ENCODE measurements at places on chromosomes 6 and 20. TPM values are rescaled to one million over a fixed set of nuclear protein-coding genes. Genes with fewer than 3 reads are reported as not detected.

DNA sequence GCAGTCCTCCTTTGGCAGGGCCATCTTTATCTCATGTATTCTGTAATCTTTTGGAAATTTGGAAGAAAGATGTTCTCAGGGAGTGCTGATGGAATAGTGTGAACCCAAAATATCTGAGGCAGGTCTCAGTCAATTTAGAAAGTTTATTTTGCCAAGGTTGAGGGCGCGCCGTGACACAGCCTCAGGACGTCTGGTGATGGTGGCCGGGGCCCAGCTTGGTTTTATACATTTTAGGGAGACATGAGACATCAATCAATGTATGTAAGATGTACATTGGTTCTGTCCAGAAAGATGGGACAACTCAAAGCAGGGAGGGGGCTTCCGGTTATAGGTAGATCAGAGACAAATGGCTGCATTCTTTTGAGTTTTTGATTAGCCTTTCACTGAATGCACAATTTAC, 89.8 kb downstream of the ERMARD start:
- no peak for DNase-seq

EYS gene
- total RNA-seq: 3.0 TPM

MACROD2 gene
- 6.7 TPM for total RNA-seq

DNA sequence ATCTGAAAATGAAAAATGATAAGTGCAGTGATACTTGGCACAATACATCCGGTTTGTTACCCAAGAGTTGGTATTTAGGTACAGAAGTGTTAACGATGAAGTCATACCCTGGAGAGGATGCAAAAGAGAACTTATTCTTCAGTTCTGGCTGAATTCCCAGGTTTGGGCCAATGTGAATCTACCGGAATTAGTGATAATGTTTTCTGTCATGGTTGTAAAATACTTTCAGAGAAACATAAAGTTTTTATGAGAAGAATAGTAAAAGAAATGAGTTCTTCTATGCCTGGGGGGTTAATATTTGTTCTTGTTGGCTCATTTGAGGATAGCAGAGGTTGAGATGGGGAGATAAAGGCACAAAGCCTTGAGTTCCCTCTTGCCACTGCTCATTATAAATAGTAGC, 509.9 kb upstream of the POU3F2 start:
- DNase-seq: no peak

GRCh38 chr20:48613926-48614325, 213.9 kb downstream of the PREX1 start:
- DNase-seq: no peak

GRCh38 chr6:17505062-17505476, 95.0 kb upstream of the FAM8A1 start:
- no peak for DNase-seq

DNA sequence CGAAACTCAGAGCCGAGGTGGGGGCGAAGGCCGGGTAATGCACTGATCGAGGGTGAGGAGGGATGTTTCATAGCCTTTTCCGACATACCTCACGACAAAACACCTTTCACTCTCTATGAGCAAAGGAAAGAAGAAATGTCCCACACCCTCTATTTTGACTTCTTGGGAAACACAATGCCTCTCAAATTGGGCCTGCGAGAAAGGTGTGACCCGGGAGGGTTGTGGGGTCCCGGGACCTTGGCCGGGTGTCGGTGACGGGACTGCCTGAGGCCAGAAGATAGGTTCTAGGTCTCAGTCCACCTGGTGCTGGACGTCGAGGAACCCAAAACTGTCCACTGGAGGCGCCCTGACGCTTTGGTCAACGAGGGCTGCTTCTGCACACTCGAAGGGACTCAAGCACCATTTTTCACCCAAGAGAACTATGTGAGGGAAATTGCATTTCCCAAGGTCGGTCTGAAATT, 41.1 kb upstream of the OSTM1 start:
- no peak for DNase-seq

DNA sequence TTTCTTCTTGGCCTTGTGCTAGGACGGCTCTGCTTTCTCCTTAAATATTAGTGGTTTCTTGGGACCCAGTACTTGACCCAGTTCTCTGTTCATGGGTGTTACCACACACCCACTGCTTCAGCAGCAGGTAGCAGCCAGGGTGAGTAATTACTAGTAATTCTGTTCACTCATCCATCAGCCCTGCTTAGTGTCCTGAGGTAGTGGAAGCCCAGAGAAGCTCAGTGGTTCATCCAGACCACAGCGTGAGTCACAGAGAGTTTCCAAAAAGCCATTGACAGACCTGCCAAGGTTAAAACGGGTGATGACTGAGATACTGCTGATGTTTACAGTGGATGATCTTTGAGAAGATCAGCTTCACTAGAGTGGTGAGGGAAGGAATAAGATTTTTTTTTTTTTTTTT, 51.7 kb upstream of the HINT3 start:
- DNase-seq: no peak

DNA sequence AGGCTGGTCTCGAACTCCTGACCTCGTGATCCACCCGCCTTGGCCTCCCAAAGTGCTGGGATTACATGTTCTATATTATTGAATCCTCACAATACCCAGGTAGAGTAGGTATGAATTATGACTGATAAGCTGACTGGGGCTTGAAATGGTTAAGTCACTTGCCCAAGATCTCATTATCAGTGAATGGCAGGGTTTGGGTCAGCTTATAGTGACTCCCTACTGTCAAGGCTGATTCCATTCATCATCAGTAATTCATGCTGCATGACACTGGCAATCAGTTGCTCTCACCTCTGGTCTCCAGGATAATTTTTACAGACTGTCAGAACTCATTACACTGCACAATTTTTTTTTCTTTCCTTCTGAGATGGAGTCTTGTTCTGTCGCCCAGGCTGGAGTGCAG, 127.6 kb downstream of the KIF13A start:
- no peak for DNase-seq

WRNIP1 gene
- 41.2 TPM for total RNA-seq

DNA sequence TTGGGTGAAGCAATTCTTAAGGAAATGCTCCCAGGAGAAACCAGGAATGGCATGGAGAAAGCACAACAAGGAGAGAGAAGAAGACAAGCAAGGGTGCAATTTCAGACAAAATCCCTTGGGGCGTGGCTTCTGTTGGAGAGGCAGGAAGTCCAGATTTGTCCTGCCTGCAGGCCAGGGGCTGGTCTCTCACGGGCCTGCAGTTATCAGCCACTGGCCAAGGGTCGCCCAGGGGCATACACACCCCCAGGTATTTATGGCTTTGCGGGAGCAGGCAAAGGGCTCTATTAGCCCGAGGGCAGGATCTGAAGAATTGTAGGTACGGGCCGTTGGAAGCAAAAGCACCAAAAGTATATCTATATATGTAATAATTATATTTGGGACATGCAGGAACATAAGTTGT, 87.7 kb downstream of the IYD start:
- DNase-seq: no peak

PAK5 gene
- 0.69 TPM for total RNA-seq

ELOVL4 gene
- 9.1 TPM for total RNA-seq

DNA sequence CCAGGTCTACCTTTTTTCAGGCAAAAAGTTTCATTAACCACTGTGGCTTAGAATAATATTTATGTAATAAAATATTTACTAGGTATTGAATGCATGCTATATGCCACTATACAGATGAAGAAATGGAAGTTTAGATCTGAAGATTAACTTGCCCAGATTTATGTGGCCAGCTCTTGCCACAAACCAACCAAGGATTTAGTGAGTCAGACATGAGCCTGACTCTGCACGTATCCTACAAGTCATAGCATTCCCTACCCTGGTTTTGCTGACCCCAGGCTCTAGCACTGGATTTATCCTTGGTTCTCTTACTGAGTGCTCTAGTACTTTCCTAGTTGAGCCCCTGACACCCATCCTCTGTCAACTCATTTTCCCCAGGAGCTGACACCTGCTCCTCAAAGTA, 75.4 kb downstream of the ANKEF1 start:
- DNase-seq: no peak

DNA sequence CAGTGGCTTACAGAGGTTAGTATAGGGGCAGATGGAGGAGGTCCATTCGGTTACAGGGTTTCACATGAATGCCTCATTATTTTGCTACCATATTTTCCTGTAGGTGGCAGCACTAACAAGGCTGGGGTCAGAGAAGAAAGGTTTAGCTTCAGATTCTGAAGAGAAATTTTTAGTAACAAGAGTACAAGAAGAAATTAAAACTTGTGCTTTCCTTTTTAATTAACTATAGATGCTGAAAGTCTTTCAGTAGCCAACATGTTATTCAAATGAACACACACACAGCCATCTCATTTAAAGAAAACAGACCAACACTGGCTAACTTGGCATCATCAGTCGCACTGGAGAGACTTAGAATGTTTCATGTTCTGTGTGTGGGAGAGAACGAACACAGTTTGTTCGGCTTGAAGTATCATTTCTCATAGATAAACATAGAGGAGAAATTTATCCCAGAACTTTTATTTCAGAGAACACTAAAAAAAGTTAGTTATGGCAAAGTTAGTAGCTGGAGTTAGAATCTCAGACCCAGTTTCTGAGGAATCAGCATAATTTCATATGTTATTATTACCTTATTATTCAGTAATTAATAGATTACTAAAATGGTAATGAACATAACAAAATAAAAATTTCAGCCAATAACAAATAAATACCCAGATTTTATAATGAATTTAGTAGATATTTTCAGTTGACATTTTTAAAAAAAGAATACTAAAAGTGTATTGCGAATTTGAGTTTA, 314.0 kb upstream of the RSPO3 start:
- no peak for DNase-seq

RAET1G gene
- total RNA-seq: 2.1 TPM

Measured in type B pancreatic cell (in vitro differentiated cells).